ENCODE measurements at places on chromosomes 2 and 18.

- no peak for DNase-seq
These were observed 21.2 kb downstream of the MRPL33 start for GRCh38 chr2:27792759-27793158.

- no peak for DNase-seq
These were observed 68.1 kb upstream of the DAPL1 start for GRCh38 chr2:158726911-158727592.

DNA sequence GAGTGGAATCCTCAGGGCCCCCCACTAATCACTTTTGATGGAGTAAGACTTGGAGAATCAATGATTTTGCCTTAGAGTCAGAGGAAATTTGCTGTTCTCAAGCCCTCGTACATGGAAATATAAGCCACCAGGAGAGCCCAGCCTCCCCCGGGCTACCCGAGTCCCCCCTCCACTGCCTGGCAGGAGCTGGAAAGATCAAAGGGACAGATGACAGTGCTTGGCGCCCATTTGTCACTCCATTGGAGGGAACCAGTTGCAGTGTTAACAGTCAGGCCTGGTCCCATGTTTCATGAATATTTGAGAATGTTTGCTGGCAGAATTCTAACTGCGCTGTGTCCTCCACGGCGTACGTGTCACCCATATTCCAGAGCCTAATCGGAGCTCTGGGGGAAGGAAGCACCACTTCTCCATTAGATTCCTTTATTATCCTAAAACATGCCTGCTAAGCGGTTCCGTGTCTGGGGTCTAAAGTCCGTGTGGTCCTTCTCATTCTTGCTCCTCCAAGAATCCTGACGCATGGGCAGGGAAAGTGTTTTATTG is 202.4 kb downstream of the KLHL29 start:
- no peak for DNase-seq

GRCh38 chr2:215969131-215969841 is 44.1 kb downstream of the MREG start:
- DNase-seq = no peak

- DNase-seq = no peak
These were observed 20.6 kb downstream of the TEX44 start for GRCh38 chr2:231613331-231613662.

- no peak for DNase-seq
These were observed 10.2 kb upstream of the GTF2A1L start for GRCh38 chr2:48607307-48608014.

GRCh38 chr2:199206536-199206935 is 251.2 kb downstream of the SATB2 start:
- no peak for DNase-seq

DNA sequence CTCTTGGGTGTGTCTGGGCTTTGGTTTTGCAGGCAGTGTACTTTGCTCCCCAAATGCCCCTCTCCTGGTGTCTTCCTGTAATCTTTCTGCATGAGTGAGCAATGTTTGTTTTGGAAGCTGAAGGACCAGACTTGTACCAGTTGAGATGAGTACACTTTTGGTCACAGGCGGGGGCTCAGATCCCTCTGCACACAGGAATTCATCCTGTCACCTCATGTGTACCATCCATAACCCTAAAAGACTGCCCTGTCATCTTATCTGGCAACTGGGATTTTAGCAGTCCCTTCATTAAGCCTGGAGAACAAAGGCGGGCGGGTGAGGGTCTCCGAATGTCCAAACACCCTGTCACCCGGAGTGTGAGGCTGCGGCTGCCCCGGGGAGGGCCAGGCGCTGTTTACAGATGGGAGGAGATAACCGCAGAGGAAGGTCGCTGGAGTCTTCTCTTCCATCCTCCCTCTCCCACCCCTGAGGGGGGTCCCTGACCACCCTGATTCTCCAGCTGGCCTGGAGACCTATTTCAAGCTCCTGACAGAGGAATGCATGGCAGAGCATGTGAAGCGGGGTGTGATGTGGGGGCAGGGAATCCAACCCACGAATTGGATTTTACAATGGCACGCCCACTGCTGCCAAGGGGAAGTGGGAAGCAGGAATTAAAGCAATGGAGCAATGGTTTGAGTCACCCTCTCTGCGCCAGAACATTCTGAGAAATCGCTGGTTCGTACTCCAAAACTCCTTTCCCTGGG is 158.2 kb upstream of the MYCN start:
- DNase-seq = no peak

- no peak for DNase-seq
These were observed 156.5 kb downstream of the PTGR3 start for GRCh38 chr18:75052475-75052874.

GRCh38 chr2:104321116-104321795 is 532.7 kb upstream of the POU3F3 start:
- DNase-seq = no peak

GRCh38 chr18:56661360-56662062 is 10.4 kb downstream of the WDR7 start:
- no peak for DNase-seq

GRCh38 chr2:39203382-39203781 is 40.4 kb downstream of the CDKL4 start:
- DNase-seq = no peak

- no peak for DNase-seq
These were observed 534.2 kb downstream of the SPAG16 start for GRCh38 chr2:213818436-213818835.

DNA sequence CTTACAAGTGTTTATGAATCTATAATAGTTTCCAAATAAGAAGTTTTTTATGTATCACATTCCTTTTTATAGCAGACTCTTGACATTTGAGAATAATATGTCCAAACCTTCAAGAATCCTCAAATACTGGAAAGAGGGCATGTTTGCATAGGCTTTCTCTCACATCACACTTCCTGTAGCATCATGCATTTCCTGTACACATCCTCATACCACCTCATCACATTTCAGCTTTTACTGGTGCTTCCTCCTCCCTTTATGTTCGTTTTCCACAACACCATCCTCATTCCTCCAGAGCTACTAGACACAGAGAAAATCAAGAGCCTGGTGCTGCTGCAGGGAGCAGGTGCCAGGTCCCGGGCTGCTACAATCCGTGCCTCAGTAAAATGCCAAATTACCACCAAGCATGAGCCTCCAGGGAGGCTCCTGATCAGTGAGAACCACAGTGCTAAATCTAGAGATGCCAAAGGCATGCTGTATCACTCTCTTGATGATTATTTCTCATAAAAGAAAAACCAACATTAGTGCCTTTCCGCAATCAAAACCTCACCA is 137.7 kb upstream of the CYP1B1 start:
- DNase-seq = no peak

GRCh38 chr18:34651586-34652369 is 58.3 kb upstream of the DTNA start:
- DNase-seq = no peak

- DNase-seq = no peak
These were observed 1.1 kb upstream of the GAL3ST2 start for GRCh38 chr2:241775223-241776177.

GRCh38 chr2:85257359-85257969 is 70.3 kb downstream of the TGOLN2 start:
- no peak for DNase-seq

DNA sequence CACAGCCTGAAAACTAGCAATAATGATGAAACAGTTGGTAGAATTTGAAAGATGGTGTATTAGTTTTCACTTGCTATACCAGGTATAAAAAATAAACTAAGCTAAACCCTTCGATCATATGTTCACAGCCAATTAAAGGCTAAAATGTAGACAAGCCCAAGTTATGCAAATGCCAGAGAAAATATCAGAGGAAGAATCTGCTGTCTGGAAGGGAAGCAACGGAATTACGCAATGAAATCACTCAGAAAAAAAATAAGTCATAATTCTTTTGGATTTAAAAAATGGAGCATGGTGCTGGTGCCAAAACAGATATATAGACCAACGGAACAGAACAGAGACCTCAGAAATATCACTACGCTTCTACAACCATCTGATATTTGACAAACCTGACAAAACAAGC is 108.3 kb downstream of the ARL4C start:
- DNase-seq = no peak

DNA sequence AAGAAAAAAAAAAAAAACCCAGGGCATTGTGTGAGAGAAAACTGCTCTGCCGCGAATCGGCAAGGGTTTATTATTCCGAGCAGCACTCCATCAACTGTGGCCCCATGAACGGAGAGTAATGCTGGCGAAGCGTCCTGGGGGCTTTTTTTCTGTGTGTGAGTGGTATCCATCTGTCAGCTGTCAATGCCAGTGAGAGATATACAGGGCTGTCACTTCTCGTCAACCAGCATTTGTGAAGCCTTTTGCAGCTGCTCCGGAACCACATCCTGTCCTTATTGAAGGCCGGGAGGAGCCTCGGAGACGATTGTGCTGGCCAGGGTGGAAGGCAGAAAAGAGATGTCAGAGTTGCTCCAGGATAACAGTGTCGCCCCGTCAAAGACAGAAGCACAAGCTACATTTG is 356.9 kb upstream of the SMIM21 start:
- no peak for DNase-seq

DNA sequence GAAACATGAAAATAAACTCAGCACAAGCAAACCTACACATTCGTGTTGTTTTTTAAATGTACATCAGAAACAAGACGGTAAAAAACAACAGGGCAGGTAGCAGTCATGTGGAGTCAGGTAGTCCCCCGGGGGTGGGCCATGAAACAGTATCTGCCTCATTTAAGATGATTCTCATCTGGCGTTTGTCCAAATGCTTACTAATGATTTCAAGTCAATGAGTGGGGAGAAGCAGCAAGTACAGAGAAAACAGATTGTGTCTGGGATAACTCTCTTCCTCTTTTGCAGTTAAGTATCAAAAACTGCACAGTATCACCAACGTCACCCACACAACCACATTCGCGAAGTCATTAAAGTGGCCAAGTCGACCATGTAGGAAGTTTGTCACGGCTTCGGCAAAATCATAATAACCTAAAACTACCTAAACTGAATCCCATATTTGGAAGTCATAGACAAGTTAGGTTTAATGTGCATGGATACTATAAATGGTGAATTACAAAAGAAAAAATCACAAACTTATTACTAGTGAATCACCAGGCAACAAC is 1.3 kb downstream of the LAPTM4A start:
- DNase-seq = peak; percentile 56

DNA sequence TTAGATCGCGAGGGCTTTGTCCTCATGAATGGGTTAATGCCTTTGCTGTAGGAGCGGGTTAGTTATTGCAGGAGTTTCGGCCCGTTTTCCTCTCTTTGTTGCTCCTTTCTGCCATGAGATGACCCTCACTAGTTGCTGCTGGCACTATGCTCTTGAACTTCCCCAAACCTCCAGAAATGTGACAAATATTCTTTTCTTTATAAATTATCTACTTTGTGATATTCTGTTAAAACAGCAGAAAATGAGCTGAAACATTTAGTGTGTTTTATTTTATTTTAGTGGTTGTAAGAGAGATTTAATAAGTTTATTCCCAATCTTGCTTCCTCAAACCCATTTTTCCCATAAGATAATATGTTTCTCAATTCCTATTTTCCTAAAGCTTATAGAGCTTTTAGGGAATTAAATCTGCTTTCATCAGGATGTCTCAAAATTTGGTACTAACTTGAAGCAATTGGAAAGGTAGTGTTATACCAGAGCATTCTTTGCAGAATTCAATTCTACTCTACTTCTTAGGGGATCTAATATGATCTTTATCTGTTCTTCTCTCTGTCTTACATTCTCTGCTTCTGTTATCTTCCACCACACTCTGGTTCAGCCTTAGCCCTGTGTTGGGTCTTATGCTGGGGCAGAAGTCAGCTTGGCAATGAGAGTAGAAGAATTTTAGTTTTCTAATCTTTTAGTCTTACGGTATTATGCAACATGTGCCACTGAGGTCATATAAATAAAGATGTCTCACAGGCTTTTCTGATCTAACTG is 23.1 kb downstream of the DDX1 start:
- no peak for DNase-seq

DNA sequence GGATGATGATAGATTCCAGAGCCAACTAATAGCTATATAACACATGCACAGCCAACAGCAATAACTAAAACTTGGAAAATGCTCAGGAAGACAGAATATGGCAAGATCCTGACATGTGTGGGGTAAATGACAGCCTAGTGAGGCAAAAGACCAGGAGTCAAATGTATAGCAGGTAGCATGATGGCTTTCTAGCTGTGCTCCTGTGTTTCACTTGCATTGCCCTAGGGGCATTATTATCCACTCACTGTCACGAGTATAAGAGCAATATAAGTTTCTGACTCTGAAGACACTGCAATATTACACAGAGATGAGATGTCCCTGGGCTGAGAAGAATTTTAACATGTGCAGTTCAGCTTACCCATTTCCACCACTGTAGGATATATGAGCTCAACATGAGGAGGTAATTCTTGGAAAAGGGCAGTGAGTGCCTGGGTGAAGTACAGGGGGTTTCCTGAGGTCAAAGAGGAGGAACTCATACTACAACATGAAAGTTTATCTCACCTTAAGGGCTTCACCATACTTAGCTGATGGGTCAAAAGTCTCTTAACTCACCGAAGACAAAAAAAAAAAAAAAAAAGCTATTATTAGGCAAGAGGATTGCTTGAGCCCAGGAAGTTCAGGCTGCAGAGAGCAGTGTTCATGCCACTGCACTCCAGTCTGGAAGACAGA is 1385.6 kb upstream of the SLC39A10 start:
- no peak for DNase-seq

- peak; percentile 53 for DNase-seq
These were observed 3.5 kb downstream of the YWHAQ start for GRCh38 chr2:9627310-9627709.

DNA sequence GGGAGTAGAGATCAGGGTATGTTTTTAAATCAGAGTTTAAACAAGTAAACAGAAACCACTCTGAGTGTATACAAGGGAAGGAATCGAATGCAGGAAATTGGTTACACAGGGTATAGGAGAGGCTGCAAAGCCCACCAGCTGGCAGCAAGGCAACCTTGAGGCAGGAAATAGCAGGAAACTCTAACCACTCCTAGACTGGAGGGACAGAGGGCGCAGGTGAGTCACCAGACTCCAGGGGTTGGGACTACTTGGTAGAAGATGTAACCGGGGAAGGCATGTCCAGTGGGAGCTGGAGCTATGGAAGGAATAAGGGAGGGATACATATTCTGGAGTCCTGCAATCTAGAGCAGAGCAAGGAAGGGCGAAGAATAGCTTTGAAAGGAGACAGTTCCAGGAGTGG is 152.3 kb downstream of the MEIS1 start:
- DNase-seq = no peak

DNA sequence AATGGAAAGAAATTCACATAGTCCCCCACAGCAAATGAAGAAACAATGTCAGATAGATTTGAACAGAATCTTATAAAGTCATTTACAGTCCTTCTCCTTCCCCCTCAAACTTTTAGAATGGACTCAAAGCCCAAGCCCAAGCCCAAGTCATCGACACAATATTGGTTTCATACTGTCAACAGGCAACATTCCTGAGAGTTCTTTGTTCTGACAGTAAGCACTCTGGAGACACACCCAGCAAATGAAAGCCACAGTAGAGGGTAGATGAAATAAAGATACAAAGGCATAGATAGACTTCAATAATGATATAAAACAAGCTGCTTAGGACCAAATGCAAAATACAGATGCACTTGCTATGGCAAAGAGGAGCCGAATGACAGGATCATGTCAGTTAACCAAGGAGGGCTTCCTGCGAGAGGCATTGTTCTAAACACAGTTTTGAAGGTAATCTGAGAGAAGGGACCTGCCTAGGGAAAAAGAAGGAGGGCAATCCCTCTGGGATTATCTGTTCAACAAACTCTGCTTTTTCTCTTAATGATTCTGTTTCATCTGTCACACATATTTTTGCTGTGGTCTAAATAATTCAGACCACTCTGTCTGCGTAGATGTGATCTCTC is 97.1 kb upstream of the MAP4K3 start:
- no peak for DNase-seq

GRCh38 chr2:51212374-51212773 is 180.4 kb upstream of the NRXN1 start:
- DNase-seq = no peak

GRCh38 chr2:223104336-223105132 is 52.5 kb downstream of the KCNE4 start:
- DNase-seq = no peak

- no peak for DNase-seq
These were observed 13.7 kb downstream of the MTERF4 start for GRCh38 chr2:241088376-241088775.
